ENCODE measurements at places on chromosomes 1 and 21.

GRCh38 chr1:156117414-156118176, 3.1 kb downstream of the LMNA start:
- no peak for DNase-seq

DNA sequence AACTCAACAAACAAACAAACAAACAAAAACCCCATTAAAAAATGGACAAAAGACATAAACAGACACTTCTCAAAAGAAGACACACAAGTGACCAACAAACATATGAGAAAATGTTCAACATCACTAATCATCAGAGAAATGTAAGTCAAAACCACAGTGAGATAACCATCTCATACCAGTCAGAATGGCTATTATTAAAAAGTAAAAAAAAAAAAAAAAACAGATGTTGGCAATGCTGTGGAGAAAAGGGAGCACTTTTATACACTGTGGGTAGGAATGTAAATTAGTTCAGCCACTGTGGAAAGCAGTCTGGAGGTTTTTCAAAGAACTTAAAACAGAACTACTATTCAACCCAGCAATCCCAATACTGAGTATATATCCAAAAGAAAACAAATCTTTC, 94.7 kb downstream of the PLPP3 start:
- DNase-seq: no peak

DNA sequence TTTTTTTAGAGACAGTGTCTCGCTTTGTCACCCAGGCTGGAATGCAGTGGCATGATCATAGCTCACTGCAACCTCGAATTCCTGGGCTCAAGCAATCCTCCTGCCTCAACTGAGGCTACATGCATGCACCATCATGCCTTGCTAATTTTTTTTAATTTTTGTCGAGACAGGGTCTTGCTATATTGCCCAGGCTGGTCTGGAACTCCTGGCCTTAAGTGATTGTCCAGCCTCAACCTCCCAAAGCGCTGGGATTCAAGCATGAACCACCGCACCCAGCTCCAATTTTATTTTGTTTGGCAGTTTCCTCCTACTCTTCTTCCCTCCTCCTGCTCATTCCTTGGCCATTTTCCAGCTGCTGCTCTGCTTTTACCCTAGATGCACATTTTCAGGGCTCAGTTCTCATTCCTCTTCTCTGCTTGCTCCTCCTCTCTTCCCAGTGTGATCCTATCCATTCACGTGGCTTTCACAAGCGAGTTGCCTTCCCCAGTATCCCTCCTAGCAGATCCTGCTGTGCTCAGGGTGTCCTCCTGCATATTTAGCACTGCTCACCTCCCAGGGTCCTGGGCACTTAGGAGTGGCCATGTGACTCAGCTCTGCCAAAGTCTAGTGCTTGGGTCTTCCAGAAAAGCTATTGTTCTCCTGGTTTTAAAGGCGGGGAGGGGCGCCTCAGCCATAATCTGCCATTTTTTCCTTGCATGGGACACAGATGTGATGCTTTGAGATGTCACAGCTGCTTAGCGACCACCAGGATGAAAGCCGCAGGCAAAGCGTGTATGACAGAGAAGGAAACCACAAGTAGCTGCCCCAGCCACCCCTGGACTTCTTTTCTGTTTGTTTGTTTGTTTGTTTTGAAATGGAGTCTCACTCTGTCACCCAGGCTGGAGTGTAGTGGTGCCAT, 33.7 kb downstream of the PSEN2 start:
- DNase-seq: no peak

DNA sequence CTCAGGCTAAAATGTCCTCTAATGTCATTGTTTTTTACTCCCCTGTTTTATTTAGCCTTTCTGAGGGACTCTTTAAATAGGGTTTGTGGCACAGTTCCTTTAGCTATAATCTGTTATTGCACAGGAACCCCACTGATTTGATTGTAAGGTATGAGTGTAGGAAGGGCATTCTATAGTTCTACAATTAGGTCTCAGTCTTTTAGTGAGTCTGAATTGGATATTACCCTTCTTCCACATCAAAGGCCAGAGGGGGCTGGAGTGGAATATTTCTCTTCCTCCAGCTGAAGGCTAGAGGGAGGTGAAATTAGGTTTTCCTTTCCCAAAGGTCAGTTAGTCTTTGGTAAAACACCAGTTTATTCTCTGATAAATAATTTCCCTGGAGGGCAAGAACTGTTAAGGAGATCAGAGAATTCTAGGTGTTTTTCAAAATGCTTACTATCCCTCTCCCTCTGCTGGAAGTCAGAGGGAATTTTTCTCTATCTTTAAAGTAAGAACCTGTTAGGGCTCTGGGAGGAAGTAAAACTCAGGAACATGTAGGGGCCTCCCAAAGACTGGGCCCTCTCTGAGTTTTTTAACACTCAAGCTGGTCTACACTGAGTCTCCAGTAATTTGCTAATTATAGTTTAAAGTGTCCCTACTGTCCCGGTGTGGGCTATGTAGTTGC, 176.3 kb upstream of the ZNHIT6 start:
- DNase-seq: no peak

DNA sequence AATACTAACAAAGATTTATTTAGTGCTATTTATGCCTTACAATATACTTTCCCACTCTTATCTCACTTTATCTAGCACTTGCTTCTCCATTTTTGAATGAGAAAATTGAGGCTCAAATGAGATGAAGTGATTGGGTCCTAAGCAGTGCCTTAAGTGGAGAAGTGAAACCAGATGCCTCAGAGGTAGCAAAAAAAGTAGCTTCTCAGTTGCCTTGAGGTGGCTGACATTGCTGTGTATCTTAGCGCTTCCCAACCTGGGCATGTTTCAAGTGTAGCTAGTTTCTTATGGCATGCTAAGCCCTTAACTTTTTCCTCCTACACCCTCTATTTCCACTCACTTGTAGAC, 390.4 kb downstream of the OMA1 start:
- no peak for DNase-seq

DNA sequence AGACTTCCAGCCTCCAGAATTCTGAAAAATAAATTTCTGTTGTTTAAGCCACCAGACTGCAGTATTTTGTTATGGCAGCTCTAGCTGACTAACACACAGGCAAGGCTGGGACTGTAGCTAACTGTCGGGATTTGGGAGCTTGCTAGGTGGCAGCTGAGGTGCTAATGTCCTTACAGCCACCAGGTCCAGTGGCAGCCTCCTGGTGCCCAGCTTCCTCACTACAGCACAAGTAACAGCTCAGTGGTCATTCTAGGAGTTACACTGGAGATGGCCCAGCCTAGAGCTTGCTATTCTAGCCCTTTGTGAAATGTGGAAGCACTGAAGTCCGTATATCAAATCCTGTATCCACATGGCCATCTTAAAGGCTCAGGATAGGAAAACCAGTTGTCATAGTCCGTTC, 4.3 kb upstream of the C1orf115 start:
- DNase-seq: no peak

DNA sequence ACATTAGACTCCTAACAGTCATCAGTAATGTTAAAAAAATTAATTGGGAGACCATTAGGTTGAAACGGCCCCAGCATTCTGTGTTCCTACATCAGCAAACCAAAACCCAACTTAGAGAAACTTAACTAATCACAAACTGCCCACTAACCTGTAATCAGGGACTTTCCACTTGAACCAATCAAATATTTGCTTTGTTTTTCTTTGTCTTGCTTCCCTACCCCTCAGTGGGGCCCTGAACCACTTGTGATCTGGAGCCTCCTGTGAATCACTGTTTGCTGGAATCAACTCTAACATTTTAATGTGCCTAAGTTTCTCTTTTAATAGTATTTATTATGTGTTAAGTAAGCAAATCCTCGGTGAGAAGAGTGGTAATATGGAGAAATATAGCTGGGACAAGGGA, 64.0 kb downstream of the ABCA4 start:
- DNase-seq: no peak

DNA sequence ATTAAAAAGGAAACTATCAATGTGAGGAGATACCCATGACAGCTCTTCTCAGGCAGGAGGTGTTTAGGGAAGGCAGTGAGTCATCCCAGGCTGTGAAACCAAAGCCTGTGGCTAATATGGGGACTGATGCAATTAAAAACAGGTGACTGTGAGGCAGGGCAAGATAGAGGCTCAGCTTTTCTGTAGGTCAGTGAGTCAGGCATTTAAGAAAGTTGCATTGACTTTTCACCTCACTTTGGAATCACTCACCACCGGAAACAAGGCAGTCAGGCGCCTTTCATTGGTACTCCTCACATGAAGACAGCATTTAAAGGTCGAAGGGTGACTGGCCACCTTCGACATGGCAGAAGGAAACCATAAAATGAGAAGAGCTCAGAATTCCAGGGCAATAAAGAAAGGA, 54.5 kb downstream of the PAPPA2 start:
- no peak for DNase-seq

DNA sequence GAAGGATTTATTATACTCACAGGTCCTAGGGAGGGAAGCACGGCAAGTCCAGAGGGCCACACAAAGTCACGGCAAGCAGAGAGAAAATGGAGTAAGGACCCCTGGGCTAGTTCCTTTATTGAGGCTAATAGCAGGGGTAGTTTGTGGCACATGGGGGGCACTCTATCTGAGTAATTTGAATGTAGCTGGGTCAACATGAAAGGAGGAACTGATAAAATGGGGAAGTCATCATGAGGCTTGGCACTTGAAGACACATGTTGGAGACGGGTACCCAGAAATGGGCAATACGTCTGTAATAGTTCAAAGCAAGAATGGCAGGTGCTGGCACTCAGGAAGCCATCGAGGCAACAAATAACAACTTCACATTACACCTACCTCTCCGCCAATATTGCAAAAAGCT, 1136.4 kb downstream of the MRPL39 start:
- DNase-seq: no peak

DNA sequence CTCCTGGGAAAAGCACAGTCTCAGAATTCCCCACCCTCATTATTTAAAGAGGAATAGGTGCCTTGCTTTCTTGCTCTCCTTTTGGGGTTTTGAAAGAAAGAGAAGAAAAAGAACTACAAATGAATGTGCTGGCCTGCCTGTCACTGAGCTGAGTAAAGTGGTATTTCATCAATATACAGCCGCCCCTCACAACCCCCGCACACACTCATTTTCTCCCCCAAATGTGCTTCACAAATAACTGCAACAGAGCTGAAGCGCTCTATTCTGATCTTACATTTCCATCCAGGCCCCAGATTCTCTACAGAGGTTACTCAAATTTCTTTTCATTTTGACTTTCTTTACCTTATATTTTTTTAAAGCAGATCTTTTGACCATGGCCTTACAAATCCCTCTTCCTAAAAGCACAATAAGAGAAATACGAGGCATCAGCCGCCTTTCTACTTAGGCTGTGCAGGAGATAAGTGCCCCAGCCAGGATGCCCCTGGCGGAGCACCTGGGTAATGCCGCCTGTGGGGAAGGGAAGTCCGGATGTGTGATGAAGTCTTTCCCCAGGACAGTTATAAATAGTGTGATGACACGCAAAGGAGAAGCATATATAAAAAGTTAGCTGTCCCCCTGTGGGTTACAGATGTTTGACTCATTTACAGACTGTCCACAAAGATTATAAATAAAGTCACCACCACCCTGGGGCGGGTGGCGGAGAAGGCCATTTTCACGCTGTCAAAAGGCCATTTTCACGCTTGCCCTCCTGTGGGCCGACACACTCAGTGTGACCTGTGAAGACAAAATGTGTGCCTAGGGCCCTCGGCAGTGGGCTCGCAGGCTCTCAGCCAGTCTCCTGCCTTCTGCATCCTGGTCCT, 6.5 kb downstream of the KCNN3 start:
- DNase-seq: no peak

- DNase-seq: no peak
These were observed 175.5 kb downstream of the PGBD5 start for GRCh38 chr1:230250666-230251065.

DNA sequence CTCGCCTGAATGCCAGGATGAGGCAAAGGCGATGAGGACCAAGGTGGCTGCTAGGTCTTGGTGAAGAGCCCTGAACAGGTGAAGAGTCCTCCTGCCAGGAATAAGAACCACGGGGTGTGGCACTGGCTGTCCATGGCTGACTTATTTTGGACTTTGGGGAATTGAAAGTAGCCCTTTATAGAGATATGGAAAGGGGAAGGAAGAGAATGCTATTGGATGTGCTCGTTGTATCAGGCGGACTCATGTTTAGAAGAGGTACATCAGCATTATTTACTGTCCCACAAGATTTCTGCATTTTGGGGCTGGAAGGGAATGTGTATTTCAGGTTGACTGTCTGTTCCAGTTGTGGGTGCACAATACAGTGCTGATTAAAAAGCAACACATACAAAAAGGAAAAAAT, 465.8 kb downstream of the DSCAM start:
- DNase-seq: no peak

DNA sequence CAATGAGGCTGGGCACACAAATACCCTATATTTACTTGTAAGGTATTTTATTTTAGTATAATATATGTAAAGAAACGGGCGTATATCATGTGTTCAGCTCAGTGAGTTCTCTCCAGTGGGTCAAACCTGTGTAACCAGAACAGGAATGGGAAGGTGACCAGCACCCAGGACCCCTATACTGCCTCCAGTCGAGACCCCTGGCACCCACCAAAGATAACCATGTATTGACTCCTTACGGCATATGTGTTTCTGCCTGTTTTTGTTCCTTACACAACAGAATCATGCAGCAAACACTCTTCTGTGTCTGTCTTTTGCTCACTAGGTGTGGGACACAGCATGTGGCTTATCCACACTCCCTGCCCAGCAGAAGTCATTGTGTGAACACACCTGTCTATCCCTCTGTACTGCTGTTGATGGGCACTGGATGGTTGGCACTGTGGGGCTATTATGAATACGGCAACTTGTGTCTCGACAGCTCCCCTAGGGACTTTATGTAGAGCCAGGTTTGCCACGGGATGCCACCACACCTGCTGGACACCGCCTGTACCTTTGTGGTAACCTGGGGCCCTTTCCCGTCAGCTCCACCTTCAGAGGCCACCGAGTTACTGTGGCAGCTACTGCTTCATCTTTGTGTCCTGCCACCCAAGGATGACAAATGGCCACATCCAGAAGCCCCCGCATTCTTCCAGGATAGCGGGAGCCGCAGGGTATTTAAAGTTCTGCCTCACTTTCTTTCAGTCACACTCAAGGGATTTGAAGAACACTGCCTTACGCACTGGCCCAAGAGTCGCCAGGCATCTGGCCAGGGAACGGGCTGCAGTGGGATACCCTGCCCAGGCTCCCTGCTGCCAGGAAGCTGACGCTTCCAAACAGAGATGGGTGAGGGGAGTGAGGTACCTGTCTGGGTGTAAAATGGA, 23.5 kb upstream of the C2CD2 start:
- no peak for DNase-seq

GRCh38 chr1:34994878-34995277, 9.7 kb upstream of the TMEM35B start:
- DNase-seq: no peak

GRCh38 chr1:185170291-185170848, 13.4 kb downstream of the SWT1 start:
- no peak for DNase-seq

All from stimulated activated CD8-positive, alpha-beta memory T cell treated with anti-CD3 and anti-CD28 coated beads, Interleukin-7, amount 100 ng/mL, for 48 hours (primary cell).